ENCODE measurements at places on chromosomes 12 and 14. TPM values are rescaled to one million over a fixed set of nuclear protein-coding genes. Genes with fewer than 3 reads are reported as not detected.

- no peak for DNase-seq
Measured at GRCh38 chr12:3035171-3035570, 42.0 kb upstream of the TSPAN9 start.

GRCh38 chr12:111138016-111138415 is 217.6 kb upstream of the MYL2 start:
- no peak for DNase-seq

SCYL2 gene
- 40.0 TPM for total RNA-seq

CYP46A1 gene
- 3.1 TPM for total RNA-seq

RD3L gene
- not detected for total RNA-seq

FAM186B gene
- 0.55 TPM for total RNA-seq

DNA sequence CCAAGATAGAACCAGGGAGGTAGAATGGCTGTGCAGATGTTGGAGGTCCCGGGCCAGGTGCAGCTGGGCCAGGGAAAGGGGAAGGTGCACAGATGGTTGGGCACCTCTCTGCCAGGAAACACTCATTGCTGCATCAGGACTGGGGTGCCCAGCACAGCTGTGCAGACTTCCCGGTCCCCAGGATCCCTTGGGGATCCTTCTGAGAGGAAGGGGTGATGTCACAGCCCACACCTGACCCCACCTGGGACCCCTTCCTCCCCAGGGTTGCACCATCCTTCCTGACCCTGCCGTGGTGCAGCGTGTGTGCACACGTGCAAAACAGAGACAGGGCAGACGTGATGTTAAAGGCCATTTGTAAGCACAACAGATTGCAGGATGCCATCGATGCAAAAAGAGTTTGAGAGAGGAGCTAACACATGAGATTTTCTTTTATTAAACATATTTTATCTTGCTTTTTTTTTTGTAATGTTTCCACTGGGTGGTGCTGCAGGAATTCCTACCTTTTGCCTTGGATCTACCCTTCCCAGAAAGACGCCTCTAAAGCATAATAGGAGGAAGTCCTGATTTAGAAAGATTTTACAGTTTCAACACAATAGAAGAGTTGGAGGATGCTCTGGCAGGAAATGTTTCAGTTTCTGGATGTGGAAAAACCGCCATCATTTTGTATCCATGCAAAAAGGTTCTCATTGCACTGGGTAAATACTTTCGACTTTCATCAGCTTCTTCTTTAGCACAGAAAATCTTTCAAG is 14.8 kb downstream of the ELK3 start:
- no peak for DNase-seq

RBP5 gene
- total RNA-seq = 1.1 TPM

All from mesenteric fat pad (tissue), 1 donor.